ENCODE measurements at places on chromosomes 12 and 14.

GRCh38 chr14:96125536-96125935 is 79.1 kb upstream of the BDKRB2 start:
- no peak for DNase-seq

GRCh38 chr12:101604132-101604531 is 9.4 kb downstream of the MYBPC1 start:
- DNase-seq, result no peak

GRCh38 chr12:100127766-100128511 is 14.7 kb downstream of the BLTP3B start:
- DNase-seq, result peak; percentile 79

DNA sequence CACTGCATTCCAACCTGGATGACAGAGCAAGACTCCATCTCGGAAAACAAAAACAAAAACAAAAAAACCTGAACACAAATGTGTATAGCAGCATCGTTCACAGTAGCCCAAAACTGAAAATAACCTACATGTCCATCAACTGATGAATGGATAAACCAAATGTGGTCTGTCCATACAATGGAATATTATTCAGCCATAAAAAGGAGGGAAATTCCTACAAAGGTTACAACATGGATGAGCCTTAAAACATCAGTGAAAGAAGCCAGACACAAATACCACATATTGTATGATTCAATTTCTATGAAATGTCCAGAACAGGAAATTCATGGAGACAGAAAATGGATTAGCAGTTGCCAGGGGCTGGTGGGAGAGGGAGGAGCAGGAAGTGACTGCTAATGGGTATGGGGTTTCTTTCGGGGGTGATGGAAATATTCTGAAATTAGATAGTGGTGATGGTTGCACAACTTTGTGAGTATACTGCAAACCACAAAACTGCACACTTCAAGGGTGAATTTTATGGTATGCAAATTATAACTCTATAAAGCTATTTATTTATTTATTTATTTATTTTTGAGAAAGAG is 4.0 kb downstream of the MYL2 start:
- no peak for DNase-seq

GRCh38 chr12:90621927-90622326 is 333.0 kb downstream of the CCER1 start:
- no peak for DNase-seq

DNA sequence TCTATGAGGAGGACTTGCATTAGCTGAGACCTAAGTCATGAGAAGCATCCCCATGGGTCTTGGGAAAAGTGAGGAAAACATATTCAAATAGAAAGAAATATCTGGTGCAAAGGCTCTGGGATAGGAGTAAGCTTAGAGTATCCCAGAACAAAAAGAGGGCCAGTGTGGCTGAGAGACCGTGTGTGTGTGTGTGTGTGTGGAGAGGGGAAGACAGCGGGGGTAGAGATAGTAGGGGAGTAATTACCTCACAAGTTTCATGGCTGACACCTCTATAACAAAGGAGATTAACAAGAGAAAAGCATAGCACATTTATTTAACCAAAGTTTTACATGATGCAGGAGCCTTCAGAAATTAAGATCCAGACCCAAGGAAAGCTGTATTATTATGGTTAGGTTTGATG is 440.5 kb downstream of the RAD51B start:
- DNase-seq, result no peak

GRCh38 chr12:122086641-122087285 is 8.2 kb downstream of the MLXIP start:
- DNase-seq, result no peak

GRCh38 chr14:52716155-52716554 is 9.2 kb downstream of the PSMC6 start:
- DNase-seq, result peak; percentile 71

GRCh38 chr12:56766535-56766934 is 3.4 kb downstream of the HSD17B6 start:
- DNase-seq, result peak; percentile 84

- no peak for DNase-seq
These were observed 26.9 kb upstream of the CCDC88C start for GRCh38 chr14:91444335-91445020.

DNA sequence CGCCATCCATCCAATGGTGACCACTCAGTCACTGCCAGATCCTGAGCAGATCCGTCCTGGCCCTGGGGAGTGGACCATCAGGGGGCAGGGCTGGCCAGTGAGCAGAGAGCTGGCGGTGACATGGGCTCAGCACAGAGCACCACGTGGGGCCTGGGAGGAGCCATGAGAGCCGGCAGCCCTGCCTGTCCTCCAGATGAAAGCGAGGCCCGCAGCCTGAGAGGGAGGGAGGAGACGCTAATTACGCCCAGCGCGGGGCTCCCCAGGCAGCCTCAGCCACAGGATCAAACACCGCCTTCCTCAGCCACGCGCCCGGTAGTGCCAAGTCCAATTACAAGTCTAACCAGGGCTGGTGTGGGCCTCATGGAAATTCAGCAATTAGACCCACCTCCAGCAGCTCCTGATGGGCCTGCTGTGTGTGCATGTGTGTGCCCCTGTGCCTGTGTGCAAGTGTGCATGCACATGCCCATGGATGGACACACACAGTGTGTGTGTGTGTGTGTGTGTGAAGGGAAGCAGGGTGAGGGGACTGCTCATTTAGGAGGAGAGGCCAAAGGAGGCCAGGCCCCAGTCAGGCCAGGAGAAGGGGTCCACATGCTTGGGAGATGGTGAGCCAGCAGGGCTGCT is 68.0 kb downstream of the KIF26A start:
- DNase-seq, result no peak

DNA sequence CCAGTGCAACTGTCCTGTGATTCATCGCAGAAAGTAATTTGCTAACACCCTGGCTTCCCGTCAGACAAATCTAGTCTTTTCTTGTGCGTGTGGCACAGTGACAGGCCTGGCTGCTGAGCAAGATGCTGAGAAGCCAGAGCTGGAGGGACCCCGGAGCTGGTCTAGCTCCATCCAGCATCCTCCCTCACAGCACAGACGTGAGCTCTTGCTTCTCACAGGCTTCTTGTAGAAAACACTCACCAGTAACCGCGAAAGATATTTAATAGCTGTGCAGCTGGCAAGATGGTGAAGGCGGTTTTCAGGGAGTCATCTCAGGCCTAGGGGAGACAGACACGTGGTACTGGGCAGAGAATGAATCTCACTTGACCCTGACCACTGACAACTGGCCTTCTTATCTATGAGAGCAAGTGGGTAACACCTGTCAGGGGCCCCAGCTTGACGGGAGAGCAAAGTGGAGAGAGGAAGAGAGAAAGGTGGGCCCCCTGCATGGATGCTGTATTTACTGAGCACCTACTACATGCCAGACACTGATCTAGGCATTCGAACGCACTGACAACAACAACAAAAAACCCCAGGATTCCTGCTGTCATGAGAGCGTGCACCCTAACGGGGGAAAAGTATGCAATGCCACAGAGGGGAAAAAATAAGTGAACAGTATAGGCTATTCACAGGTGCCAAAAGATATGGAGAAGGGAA is 63.3 kb downstream of the CCDC88C start:
- no peak for DNase-seq

GRCh38 chr12:103334466-103334865 is 161.3 kb downstream of the C12orf42 start:
- DNase-seq, result no peak

GRCh38 chr12:100229876-100230275 is 29.3 kb downstream of the ACTR6 start:
- peak; percentile 18 for DNase-seq

DNA sequence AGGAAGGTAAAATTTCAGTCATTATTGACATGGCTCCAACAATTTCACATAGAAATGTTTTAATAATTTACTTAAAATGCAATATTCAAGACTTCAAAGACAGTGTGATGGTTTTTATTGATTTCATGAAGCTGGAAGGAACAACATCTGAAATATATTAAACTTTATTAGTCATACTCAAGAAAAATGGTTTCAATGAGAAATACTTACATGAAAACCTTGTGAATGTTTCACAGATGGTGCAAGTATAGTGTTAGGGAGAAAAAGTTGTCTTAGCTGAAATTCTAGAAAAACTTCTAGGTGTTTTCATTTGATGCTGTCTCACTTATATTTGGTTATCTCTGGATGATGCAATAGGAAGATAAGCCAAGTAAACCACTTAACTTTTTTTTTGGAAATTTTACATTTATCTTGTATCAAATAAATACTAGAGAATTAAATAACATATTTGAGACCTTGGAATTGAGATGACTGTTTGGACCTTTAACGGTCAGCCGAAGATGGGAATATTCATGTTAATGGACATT is 65.5 kb downstream of the PELI2 start:
- no peak for DNase-seq

- DNase-seq, result no peak
These were observed 8.2 kb upstream of the NUAK1 start for GRCh38 chr12:106146987-106147386.

- no peak for DNase-seq
These were observed 177.9 kb downstream of the TSPAN9 start for GRCh38 chr12:3255057-3255456.

- no peak for DNase-seq
These were observed 91.0 kb upstream of the TRAF3 start for GRCh38 chr14:102686196-102686801.

- DNase-seq, result no peak
These were observed 3.3 kb upstream of the KCNA5 start for GRCh38 chr12:5040368-5040767.

DNA sequence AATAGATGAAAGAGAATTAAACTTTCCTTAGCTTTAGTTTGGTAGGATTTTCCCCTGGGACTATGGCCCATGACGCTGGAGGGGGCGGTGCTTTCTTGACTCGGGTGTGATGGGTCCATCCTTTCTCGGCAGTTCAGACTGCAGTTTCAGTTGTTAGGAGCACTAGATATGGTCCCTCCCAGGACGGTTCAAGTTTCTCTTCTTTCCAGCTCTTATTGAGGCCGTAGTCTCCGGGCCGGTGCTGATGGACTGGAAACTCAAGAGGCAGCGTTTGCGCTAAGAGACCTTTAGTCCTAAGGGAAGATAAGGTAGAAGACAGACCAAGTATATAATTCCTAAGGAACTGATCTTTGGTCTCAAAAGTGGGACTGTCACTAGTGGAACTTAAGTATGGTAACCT is 111.2 kb downstream of the RIN3 start:
- no peak for DNase-seq

- DNase-seq, result no peak
These were observed 24.0 kb upstream of the OR10P1 start for GRCh38 chr12:55612646-55613045.

DNA sequence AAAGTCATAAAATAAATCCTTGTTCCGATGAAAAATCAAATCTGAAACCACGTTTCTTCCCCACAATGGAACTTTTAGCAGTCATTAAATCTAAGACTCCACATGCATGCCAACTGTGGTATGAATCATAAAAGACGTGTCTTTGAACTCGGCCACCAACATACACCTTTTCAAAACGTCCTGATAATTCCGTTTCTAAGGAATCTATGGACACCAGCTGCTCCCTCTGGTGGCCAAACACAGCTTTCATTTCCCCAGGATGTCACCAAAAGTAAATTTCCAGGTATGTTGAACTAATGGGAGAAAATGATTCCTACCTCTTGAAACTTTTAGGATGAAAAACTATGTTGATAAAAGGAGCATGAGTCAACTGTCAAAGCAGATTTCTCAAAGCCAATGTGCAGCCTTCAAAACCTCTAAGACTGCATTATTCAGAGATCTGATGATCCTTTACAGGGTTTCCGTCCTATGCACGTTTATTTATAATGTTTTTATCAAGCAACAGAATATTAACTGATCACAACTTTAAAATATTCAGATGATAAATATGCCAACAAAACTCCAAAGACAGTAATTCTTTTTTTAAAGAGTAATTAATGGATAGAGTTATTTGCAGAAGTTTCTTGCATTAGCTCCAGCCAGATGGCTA is 96.2 kb downstream of the CIT start:
- peak; percentile 39 for DNase-seq

GRCh38 chr12:28232211-28232928 is 42.1 kb downstream of the CCDC91 start:
- no peak for DNase-seq

DNA sequence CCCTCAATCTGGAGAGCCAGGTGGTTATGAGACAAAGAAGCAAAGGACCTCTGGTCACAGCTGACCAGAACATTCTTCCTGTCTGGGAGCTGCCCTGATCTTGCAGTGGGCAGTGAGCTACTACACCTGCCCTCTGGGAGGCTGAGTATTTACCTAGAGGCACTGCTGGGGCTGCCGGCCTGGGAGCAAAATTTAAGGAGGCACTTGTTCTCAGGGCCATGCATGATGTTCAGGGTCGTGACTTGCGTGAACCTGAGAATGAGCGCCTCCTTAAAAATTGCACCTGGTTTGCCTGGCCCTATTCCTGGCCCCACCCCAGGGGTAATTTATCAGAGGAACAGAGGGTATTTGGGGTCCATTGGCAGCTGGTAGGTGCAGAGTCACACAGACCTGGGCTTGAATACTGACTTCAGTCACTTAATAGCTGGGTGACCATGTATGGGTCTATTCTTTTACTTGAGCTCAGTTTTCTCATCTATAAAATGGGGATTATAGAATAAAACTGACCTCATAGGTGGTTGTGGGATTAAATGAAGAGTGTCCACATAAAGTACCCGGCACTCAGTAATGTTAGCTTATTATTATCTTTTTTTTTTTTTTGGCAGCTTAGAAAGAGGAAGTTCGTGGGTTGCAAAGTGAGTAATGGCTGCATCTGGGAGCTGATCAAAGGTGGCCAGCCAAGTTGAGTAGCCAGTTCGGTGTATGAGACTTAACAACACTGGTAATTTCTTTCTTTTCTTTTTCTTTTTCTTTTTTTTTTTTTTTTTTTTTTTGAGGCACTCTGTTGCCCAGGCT is 107.4 kb upstream of the MED13L start:
- DNase-seq, result peak; percentile 84

- DNase-seq, result peak; percentile 93
These were observed 153.9 kb downstream of the PRKCH start for GRCh38 chr14:61475316-61475715.

- DNase-seq, result no peak
These were observed 33.9 kb downstream of the MIA2 start for GRCh38 chr14:39267608-39268005.

- no peak for DNase-seq
These were observed 31.4 kb downstream of the PSMC1 start for GRCh38 chr14:90287791-90288190.

- DNase-seq, result no peak
These were observed 408.5 kb downstream of the CCER1 start for GRCh38 chr12:90546511-90546910.

- DNase-seq, result peak; percentile 90
These were observed 192.0 kb downstream of the TTC7B start for GRCh38 chr14:90624227-90624626.

GRCh38 chr14:24439257-24439656 is 3.3 kb downstream of the SDR39U1 start:
- peak; percentile 15 for DNase-seq

All from suppressor macrophage treated with lipopolysaccharide for 1 hour (primary cell).